Panc1 (cell line): ENCODE measurements at places on chromosomes 12 and 14.

DNA sequence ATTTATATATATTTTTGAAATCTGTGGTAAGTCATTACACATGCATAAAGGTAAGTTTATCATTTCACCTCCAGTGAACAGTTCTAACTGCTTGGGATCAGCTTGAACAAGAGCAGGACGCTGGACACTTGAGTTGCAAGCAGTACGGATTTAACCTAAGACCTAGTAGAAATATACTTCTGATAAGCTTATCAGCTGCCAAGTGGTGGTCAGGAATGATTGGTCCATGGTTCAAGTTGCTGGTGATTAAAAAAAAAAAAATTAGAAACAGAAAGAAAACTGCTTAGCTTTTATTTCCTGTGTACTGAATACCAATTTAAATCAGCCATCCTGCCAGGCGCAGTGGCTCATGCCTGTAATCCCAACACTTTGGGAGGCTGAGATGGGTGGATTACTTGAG is 88.6 kb downstream of the AEBP2 start:
- no peak for DNase-seq

- no peak for DNase-seq
These were observed 106.6 kb downstream of the DYRK2 start for GRCh38 chr12:67754933-67755697.

DNA sequence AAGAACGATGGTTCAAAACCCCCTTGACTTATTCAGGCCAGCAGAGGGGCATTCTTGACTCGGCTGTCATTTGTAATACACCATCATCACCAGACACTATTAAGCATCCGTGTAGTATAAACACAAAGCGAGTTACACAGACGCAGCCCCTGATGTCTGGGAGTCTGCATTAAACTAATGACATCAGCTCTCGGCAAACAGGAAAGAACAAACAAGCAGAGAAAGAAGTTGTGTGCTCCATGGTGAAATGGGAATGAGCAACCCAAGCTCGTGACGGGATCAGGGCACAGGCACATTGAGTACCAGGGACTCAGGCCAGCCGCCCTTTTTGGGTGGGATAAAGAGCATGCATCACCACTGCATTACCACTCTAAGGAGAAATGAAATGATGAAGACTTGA is 460.1 kb downstream of the MED13L start:
- DNase-seq = no peak

GRCh38 chr12:80178846-80179245 is 79.5 kb downstream of the OTOGL start:
- no peak for DNase-seq
